ENCODE measurements at places on chromosomes 11 and 22.

- DNase-seq: no peak
These were observed 560.9 kb downstream of the MIAT start for GRCh38 chr22:27218012-27218920.

GRCh38 chr11:79414644-79415317 lies 26.0 kb downstream of the TENM4 start:
- DNase-seq: no peak

DNA sequence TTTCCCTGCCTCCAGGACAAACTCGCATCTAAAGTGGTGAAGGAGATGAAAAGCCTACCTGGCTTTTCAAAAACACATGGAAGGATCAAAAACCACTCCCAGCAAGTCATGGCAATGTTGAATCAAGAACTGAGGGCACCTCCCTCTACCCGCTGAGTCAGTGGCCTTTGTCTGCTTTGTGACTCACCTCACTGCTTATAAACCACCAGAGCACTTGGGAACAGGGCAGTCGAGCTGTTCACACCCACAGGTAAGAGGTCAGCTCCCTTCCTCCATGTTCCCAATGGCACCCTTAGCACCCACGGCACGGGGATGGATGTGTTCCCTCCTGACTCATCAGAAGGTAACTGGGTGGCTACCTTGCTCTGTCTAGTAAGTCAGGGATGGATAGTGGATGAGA lies 21.7 kb downstream of the TENM4 start:
- DNase-seq: peak; percentile 68

GRCh38 chr22:46791201-46791731 lies 28.8 kb downstream of the TBC1D22A start:
- DNase-seq: no peak

DNA sequence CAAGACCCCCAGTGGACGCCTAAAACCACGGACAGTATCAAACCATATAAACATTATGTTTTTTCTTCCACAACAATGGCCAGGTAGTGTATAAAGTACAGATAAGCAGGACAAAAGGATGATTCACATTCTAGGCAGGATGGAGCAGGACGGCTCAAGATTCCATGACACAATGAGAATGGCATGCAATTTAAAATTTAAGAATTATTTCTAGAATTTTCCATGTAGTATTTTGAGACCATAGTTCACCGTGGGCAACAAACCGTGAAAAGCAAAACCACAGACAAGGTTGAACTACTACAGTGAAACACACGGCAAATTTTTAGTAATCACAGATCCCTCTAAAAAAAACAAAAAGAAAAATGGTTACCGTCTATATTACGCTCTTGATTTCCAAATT lies 7.5 kb downstream of the NARS2 start:
- DNase-seq: no peak
